ENCODE measurements at places on chromosomes 13 and 19.

GRCh38 chr19:42433503-42434260, 6.5 kb upstream of the LIPE start:
- DNase-seq = peak; percentile 53

DNA sequence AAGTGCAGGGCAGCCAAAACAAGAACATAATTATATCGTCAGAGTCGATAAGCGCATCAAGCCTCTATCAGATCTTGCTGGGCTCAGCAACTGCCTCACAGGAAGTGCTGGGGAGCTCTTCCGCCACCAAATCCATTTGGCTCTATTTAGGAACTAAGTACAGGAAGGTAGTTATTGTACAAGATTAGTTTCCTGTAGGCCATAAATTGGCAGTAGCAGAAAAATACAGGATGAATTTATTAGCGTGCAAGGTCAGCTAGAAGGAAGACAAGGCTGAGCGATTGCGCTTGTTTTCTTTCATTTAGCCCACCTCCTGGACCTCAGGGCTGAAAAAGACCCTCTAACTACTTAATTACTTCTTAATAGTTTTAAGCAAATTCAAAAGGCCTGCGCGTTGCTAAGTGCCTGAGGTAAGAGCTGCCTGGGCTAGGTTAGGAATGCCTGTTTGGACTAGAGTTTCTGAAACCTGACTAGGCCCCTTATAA, 118.5 kb downstream of the IRS2 start:
- no peak for DNase-seq

- no peak for DNase-seq
Observed at GRCh38 chr13:84925443-84925842, 873.8 kb downstream of the SLITRK6 start.

DNA sequence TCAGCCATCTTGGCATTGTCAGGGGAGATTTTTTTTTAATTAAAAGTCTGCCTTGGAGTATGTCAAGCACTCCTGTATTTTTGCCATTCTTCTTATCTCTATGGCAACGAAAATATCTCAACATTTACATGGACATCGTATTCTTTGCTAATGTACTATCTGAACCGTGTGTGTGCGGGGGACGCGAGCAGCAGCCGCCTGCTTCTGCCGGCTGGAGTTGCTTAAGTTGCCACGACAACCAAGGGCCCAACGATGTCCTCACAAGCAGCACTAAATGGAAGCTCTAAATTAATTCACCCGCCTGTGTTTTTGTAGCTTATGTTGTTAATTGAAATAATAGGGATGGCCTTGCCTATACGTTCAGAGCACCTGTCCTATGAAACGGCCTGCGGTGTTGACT, 309.5 kb downstream of the TEX29 start:
- no peak for DNase-seq

- DNase-seq = peak; percentile 53
Observed at GRCh38 chr13:26707122-26708006, 53.2 kb downstream of the GPR12 start.

DNA sequence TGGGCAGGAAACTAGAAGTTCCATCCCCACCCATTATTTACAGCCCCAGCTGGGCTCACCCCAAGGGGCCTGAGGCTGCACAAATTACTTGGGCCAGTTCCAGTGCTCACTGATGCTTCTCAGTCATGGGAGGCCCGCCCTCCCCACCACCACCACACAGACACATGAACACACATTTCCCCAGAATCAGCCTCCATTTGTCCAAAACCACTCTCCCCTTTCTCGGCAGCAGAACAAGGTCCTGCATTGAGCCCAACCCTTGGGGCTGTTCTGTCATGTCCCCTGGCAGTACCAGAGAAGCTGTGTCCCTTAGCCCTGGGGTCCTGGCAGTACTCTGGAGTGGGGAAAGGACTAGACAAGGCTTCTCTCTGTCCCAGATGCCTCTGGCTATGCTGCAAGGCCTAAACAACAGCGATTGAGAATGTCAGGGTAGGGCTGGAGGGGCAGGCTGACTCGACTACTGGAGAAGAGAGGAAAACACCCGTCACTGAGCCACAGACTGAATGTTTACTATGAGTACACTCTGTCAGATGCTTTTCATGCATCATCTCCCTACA, 21.8 kb downstream of the SAMD4B start:
- no peak for DNase-seq

- DNase-seq = peak; percentile 56
Observed at GRCh38 chr19:46428239-46429135, at the start of gene PNMA8C. PNMA8C (minus strand) TSS chr19:46428936; CDS start chr19:46428359, 577 bp downstream.

DNA sequence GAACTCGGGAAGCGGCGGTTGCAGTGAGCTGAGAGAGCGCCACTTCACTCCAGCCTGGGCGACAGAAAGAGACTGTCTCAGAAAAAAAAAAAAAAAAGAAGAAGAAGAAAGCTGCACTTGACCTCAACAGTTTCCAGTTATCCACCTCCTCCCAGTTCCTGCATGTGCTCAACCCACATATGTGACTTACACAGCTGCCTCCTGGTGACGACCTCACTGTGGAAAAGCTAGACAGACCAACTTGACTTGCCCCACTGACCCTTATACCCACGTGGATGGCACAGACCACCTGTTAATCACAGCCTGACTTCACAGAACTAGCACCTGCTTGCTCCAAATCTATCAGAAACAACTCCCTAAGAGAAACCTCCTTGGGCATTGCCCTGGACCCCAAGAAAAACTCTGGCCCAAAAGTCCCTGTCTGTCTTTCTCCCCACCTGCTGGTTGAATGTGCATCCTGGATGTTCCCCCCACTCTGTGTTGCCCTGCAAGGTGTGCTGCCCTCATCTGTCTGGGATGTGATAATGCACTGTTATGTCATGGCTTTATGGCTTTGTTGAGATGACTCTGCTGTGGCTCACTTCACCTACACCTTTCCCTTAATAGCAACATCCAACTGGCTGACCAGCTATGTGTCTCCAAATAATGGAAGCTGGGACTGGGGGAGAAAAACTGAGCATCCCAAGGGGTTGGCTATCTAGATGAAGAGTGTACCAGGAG, 2.8 kb downstream of the ZNF20 start:
- no peak for DNase-seq

DNA sequence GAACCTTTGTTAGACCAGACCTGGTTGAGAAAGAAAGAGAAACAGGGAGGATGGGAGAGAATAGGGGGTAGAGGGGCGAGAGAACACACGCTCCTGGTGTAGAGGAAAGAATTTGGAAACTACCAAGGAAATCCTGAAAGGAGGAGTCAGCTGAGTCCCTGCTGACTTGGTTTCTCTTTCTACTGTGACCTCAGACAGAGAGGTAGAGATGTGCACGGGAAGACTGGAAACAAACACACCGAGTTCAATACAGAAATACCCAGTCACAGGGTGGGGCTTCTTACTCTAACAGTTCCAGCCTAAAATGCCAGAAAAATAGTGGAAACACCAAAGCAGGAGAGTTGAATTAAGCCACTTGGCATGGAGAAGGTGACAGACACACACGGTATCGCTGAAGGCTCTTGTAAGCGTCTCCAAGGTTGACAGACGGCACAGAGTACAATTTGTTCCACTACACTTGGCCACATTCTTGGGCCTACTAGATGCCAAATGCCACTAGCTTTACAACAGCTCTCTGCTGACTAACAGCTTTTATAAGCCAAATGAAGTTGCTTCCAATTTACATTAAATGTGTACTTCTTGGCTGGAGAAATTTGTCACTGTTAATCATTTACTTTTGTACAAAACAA, 28.1 kb downstream of the LATS2 start:
- DNase-seq = no peak

- DNase-seq = no peak
Observed at GRCh38 chr13:33483471-33483870, 197.9 kb upstream of the STARD13 start.

GRCh38 chr13:111156421-111156820, 41.3 kb downstream of the ARHGEF7 start:
- no peak for DNase-seq

DNA sequence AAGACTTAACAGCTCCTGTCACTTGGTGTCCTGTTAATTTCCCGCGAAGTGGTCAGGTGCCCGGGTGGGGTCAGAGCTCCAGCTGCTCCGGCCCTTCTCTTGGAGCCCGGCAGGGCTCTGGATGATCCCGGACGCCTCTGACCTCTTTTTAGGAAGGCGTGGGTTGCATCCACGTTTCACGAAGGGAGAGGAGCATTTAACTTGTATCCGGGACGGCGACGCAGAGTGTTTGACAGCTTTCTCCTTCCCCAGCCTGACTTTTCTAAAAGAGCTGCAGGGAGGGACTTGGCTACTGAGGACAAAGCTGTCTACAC, 656 bp downstream of the ZNF155 start:
- no peak for DNase-seq

GRCh38 chr19:45244133-45244794, 943 bp downstream of the EXOC3L2 start:
- DNase-seq = no peak

DNA sequence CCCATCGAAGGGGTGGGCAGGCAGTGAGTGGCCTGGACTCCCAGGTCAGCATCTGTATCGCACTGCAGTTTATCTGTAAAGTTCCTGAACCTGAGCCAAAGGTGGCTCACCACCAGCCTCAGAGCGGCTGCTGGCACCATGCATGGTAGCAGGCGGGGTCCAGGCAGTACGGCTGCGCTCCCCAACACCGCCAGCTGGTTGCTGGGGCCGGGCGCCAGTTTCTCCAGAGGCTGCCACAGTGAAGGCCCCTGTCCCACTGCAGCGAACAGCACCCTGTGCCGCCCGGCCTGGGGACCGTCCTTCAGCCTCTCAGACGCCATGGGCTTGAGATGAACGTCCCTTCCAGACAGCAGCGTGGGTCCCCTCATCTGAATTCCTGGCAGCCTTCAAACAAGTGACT, 109.8 kb downstream of the KDM4B start:
- no peak for DNase-seq

GRCh38 chr19:34853369-34853768, 73.3 kb upstream of the ZNF30 start:
- DNase-seq = no peak

DNA sequence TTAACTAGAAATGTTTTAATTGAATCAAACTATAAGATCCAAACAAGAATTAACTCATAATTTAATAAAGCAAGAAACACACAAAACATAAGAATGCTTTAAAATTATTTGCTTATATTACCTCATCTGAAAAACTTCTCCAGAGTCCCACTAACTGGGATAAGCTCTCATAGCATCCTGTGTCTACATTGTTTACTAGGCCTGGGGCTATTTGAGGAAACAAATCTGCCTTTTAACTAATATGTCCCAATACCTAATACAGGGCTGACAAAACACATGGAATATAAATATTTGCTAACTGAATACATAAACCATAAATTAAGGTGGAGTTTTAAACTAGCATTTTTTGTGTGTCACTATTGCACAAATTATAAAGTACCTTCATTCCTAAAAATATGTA, 1399.8 kb upstream of the SLC10A2 start:
- DNase-seq = no peak

- peak; percentile 98 for DNase-seq
Observed at GRCh38 chr19:5690125-5690954, at the start of gene RPL36. RPL36 (plus strand) TSS chr19:5690295; CDS start chr19:5690508, 213 bp downstream.

GRCh38 chr19:7618348-7618747, 11.0 kb downstream of the XAB2 start:
- no peak for DNase-seq

- DNase-seq = no peak
Observed at GRCh38 chr19:38547421-38547820, 70.3 kb downstream of the MAP4K1 start.

DNA sequence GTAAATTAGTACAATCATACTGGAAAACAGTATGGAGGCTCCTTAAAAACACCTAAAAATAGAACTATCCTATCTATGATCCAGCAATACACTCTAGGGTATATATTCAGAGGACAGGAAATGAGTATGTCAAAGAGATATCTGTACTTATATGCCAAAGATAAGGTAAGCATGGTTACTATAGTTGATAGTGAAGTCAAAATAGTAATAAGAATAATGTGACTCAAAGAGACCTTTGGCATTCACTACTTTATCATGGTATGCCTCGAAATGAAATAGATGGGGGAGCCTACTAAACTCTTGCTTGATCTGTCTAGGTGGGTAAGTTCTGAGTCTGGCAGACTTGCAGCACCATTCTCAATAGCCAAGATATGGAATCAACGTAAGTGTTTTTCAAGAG, 30.3 kb downstream of the FXYD5 start:
- DNase-seq = no peak

DNA sequence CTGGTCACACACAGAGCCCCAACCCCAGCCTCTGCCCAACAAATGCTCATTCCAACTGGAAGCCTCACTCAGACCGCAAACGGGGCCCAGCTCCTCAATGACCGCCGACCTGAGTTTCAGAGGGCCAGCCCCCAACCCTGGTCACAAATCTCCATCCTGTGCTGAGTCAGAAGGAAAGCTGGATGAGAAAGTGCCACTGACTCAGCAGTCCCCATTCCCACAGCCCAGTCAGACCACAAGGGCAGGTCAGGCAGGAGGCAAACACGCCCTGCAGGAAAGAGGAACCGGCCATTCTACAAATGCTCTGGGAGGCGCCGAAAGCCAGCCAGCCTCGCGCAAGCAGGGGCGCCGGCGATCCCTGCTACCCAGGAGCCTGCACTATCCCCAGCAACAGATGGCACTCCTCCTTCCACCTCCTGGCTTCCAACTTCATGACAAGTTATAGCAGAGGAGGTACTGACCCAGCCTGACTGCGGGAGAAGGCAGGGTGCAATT, 14.1 kb upstream of the PRKD2 start:
- DNase-seq = no peak

DNA sequence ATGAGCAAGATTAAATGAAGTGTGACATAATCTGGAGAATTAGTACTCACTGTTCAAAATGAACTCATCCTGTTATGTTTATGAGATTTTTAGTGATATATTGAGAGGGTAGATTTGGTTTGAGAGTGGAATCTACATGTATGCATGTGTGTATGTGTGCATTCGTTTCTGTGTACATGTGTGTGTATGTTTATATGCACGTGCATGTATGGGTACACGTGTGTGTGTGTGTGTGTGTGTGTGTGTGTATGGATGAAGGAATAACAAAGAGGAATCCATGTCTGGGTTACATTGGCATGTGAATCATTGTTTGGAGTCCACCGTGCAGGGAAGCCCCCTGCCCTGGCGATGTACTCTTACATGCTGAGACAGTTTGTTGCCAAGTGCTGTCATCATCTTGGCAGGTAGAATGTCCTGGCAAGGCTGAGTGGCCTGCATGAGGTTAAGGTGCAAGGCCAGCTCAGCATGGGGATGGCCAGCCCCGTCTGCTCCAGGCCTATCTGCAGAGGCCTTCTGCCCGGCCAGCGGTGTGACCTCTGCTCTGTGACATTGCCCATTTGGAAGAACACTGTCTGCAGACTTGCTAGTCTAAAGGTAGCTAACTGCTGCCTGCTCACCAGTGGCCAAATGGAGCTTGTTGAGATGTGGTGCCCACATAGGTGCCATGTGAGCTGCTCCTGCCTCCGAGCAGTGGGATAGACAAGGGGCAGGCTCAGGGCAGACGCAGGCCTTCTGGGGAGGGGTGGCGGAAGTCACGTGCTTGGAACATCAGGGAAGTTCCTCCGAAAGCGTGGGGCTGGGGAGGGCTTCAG, 222.3 kb downstream of the TEX29 start:
- DNase-seq = no peak

GRCh38 chr19:18496167-18496979, 25.5 kb downstream of the ELL start:
- DNase-seq = peak; percentile 67

- no peak for DNase-seq
Observed at GRCh38 chr19:9741476-9742171, 26.9 kb downstream of the ZNF846 start.

GRCh38 chr19:35435896-35436295, 12.2 kb upstream of the FFAR2 start:
- no peak for DNase-seq
